Left kidney (tissue), 8 donors: ENCODE measurements at places on chromosomes 12 and 14.

- no peak for DNase-seq
Measured at GRCh38 chr14:58954052-58954451, 234.4 kb upstream of the DAAM1 start.

DNA sequence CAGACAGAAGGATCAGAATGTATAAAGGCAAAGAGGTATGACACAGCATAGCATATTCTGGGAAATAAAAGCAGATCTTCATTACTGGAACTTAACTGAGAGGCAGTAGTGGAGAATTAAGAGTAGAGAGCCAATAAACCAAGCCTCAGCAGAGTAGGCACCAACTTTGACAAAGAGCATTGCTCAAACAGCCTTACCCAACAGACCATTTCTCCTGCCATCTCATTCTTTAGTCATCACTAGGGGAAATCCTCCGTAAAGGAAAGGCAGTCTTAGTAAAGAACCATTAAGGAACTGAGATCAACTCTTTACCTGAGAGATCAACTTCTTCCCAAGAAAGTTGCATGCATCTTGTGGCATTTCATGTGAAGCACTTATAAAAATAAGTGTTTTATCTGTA is 36.6 kb downstream of the SENP1 start:
- DNase-seq = no peak

DNA sequence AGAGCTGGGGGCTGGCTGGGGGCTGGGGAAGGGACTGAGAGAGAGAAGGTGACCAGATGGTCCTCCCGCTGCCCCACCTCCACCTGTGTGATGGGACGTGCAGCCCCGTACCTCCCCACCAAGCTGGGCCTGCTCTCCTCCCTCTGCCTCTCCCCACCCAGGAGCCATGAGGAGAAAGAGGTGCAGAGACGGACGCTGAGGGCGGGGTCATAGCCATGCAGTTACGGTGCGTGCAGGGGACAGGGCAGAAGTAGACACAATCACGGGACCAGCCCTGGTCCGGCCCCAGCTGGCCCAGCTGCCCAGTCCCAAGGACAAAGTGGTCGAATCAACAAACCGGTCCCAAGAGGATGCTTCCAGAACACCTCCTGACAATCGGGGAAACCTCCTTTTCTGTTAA is 33.2 kb downstream of the RFLNA start:
- no peak for DNase-seq

GRCh38 chr12:122141911-122142725 is 31.9 kb downstream of the IL31 start:
- no peak for DNase-seq

DNA sequence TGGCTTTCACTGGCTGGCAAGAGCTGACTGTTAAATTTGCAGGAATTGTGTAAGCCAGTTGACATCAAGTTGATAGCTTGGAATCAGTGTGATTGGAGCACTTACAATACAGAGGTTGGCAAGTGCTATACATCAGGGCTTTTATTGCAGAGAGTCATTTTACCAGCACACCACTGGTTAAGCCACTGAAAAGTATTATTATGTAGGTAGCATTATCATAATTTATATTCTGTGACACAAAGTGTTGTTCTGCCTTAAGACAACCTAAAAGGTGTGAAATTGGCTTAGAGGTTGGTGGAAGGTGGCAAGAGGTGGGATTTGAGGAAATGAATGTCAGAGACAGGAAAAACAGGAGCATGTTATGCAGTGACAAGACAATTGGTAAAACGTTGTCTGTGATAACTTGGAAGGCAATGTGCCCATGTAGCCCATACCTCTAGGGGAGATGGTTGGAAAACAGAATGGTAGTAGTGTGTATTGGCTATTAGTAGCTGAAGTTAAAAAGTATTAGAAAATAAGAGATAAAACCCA is 172.9 kb upstream of the PRICKLE1 start:
- no peak for DNase-seq

DNA sequence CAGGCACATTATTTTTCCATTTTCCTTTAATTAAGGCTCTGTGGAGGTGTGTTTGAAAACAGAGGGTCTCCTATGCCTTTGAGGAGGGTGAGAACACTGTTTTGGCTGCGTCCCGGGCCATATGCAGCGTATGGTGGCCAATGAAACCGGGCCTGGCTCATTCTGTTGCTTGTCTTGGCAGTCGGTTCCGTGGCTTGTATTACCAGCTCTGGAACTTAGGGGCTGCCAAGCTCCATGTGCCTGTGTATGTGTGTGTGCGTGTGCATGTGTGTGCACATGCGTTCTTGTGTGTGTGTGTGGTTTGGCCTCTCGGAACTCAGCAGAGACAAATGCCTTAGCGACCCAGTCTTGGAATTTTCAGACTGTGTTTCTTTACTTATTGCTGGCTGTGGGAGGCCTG is 2.7 kb downstream of the JDP2 start:
- no peak for DNase-seq
